Left lung (tissue), 14 donors: ENCODE measurements at places on chromosomes 3 and 15. TPM values are rescaled to one million over a fixed set of nuclear protein-coding genes. Genes with fewer than 3 reads are reported as not detected.

DNA sequence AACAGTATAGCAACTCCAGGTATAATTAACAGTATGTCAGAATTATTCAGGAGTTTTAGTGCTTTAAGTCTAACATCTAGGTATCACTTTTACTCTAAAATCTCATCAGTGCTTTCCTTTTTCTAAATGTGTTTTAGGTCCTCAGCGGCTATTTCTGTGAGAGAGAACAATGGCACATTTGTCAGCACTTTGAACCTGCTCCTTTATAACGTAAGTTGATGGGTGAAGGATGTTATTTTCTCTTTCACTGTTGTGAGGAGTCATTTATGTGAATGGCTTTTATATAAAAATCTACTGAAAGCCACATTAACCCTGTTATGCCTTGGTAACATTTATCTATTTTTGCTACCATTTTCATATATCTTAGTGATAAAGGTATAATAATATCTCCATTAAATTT lies 22.8 kb downstream of the ZPLD1 start:
- H3K36me3 ChIP-seq, result no peaks in the 10 kb centered on the region
- H3K27me3 ChIP-seq, result no peaks in the 10 kb centered on the region
- no peak overlapping the region for H3K27ac ChIP-seq
- H3K4me1 ChIP-seq, result no peaks in the 10 kb centered on the region

DNA sequence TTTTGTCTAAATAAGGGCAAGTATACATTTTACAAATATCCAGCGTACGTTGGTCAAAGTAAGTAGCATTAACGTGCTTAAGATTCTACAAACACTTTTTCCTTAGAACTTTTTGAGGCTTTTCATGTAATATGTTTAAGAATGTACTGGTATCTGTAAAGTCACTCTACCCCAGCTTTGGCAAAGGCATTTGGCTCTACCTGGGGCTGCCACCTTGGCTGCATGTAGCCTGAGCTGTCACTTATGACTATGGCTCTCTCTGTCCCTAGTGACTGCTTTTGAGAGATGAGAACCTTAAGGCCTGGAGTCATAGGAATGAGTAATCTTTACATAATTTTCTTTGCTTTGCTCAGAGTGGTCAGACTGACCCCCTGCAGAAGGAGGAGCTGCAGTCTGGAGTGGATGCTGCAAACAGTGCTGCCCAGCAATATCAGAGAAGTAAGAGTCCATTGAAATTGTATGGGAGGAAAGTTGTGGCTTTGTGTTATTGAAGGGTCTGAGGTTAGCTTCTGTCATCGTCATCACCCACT lies 61.2 kb downstream of the IQGAP1 start:
- no peak overlapping the region for H3K27ac ChIP-seq
- no peaks in the 10 kb centered on the region for H3K36me3 ChIP-seq
- no peaks in the 10 kb centered on the region for H3K4me1 ChIP-seq

DNA sequence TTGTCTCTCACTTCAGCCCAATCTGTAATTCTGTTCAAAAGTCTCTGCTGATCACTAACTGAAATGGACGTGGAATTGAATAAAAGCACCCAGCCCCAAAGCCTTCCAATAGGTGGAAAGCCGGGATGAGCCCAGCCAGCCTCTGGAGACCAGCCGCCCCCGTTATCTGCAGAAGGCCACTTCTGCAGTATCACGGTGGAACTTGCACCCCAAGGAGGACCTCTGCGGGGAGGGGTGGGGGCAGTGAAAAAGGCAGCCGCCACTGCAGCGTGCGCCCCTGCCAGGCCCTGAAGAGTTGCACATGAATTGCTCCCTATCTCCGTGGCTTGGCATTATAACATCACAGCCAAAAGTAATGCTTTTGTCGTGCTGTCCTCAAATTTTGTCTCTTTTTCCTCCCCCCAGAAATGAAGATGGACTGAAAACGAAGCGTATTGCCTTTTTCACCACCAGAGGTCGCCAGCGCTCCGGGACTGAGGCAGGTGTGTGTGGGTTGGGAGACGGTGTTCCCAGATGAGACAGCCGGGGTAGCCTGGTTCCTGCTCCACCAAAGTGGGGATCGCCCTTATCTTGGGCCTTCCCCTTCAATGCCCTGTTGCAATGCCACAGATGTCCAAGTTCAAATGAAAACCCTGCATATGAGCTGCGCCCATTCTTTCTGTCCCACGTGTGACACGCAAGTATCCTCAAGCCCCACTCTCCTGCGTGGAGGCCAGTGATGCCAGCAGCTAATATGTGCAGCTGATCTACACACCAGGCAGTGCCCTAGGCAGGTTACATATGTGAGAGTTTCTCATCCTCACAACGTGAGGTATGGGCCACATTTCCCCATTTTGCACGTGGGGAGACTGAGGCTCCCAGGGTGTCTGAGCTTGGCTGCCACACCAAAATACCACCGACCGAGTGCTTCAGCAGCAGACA lies 96.0 kb downstream of the LRRK1 start:
- DNase-seq, result peak; percentile 79
- peaks cover 9% of the 10 kb centered on the region for H3K4me1 ChIP-seq
- H3K27ac ChIP-seq, result no peak overlapping the region
- no peaks in the 10 kb centered on the region for H3K27me3 ChIP-seq

Gene IVD
- total RNA-seq, result 104 TPM

Gene RPP25
- 13.8 TPM for total RNA-seq

- no peak overlapping the region for H3K27ac ChIP-seq
- no peak for DNase-seq
- H3K27me3 ChIP-seq, result no peaks in the 10 kb centered on the region
- H3K36me3 ChIP-seq, result no peaks in the 10 kb centered on the region
- H3K4me3 ChIP-seq, result no peak overlapping the region
These were observed 345.1 kb downstream of the FEZF2 start for GRCh38 chr3:62028236-62028635.

GRCh38 chr3:174710612-174711011 lies 148.5 kb upstream of the NAALADL2 start:
- H3K27me3 ChIP-seq, result no peaks in the 10 kb centered on the region
- no peak for DNase-seq
- no peaks in the 10 kb centered on the region for H3K36me3 ChIP-seq
- H3K4me1 ChIP-seq, result no peaks in the 10 kb centered on the region
- no peak overlapping the region for H3K27ac ChIP-seq

- H3K4me3 ChIP-seq, result no peak overlapping the region
- H3K27ac ChIP-seq, result no peak overlapping the region
- DNase-seq, result peak; percentile 81
- H3K36me3 ChIP-seq, result no peaks in the 10 kb centered on the region
- no peaks in the 10 kb centered on the region for H3K4me1 ChIP-seq
These were observed 30.9 kb downstream of the HES1 start for GRCh38 chr3:194166682-194167479.

GRCh38 chr3:143412084-143412483 lies 292.5 kb downstream of the CHST2 start:
- H3K27ac ChIP-seq, result no peak overlapping the region
- H3K4me1 ChIP-seq, result no peaks in the 10 kb centered on the region
- H3K27me3 ChIP-seq, result no peaks in the 10 kb centered on the region
- no peak overlapping the region for H3K4me3 ChIP-seq
- DNase-seq, result no peak
- no peaks in the 10 kb centered on the region for H3K36me3 ChIP-seq

GRCh38 chr3:106485217-106485616 lies 616.4 kb upstream of the CBLB start:
- DNase-seq, result no peak
- H3K4me1 ChIP-seq, result no peaks in the 10 kb centered on the region
- H3K27me3 ChIP-seq, result no peaks in the 10 kb centered on the region
- no peak overlapping the region for H3K27ac ChIP-seq
- no peak overlapping the region for H3K4me3 ChIP-seq

Gene CCDC39
- not detected for total RNA-seq

- no peak for DNase-seq
- H3K27ac ChIP-seq, result no peak overlapping the region
- peaks cover 16% of the 10 kb centered on the region for H3K4me1 ChIP-seq
- H3K4me3 ChIP-seq, result no peak overlapping the region
These were observed 362.6 kb downstream of the SHQ1 start for GRCh38 chr3:72485641-72486040.

- H3K4me3 ChIP-seq, result no peak overlapping the region
- H3K27ac ChIP-seq, result no peak overlapping the region
- peaks cover 3% of the 10 kb centered on the region for H3K36me3 ChIP-seq
- H3K27me3 ChIP-seq, result no peaks in the 10 kb centered on the region
These were observed 21.4 kb downstream of the CCDC191 start for GRCh38 chr3:114034787-114035545.

- no peaks in the 10 kb centered on the region for H3K27me3 ChIP-seq
- DNase-seq, result no peak
- no peaks in the 10 kb centered on the region for H3K4me1 ChIP-seq
- H3K27ac ChIP-seq, result no peak overlapping the region
- H3K36me3 ChIP-seq, result no peaks in the 10 kb centered on the region
These were observed 75.3 kb upstream of the BLM start for GRCh38 chr15:90641581-90642463.

GRCh38 chr3:170513642-170514041 lies 72.2 kb downstream of the SLC7A14 start:
- no peak overlapping the region for H3K27ac ChIP-seq
- H3K4me3 ChIP-seq, result no peak overlapping the region
- no peaks in the 10 kb centered on the region for H3K4me1 ChIP-seq
- DNase-seq, result no peak

Gene WNT7A
- total RNA-seq, result 3.2 TPM

- H3K4me3 ChIP-seq, result no peak overlapping the region
- peaks cover 41% of the 10 kb centered on the region for H3K4me1 ChIP-seq
- H3K36me3 ChIP-seq, result no peaks in the 10 kb centered on the region
- peaks cover 100% of the 10 kb centered on the region for H3K27me3 ChIP-seq
These were observed 2.5 kb downstream of the ONECUT1 start for GRCh38 chr15:52787549-52788098.

Gene CRELD1
- 29.9 TPM for total RNA-seq

DNA sequence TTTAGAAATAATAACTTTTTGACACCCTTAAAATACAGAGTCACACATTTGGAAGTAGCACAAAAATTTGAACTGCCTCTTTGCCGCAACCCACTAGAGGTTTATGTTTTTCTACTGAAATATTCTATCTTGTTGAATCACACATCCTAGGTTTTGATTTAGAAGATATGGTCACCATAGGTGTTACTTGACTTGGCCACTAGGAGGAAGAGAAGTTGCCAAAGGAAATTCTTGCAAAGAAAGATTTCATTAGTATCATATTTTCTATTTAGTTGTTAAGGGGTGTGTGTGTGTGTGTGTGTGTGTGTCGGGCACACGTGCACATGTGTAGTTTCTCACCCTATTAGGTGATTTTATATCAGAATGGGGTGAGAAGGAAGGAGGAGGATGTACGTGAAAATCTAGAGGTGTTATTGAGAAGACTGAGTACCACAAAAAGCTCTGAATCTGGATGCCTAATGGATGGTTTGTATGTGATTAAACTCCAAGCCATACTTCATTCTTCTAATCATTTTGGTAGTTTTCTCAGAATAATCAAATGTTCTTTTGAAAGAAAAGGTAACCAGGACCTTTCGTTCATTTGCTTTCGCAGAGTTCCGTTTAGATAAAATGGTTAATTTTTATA lies 31.5 kb downstream of the ZFAND6 start:
- no peaks in the 10 kb centered on the region for H3K27me3 ChIP-seq
- no peak for DNase-seq

- no peaks in the 10 kb centered on the region for H3K27me3 ChIP-seq
- H3K4me1 ChIP-seq, result no peaks in the 10 kb centered on the region
- H3K4me3 ChIP-seq, result no peak overlapping the region
- no peak overlapping the region for H3K27ac ChIP-seq
These were observed 217.8 kb downstream of the SOX2 start for GRCh38 chr3:181929501-181929900.

DNA sequence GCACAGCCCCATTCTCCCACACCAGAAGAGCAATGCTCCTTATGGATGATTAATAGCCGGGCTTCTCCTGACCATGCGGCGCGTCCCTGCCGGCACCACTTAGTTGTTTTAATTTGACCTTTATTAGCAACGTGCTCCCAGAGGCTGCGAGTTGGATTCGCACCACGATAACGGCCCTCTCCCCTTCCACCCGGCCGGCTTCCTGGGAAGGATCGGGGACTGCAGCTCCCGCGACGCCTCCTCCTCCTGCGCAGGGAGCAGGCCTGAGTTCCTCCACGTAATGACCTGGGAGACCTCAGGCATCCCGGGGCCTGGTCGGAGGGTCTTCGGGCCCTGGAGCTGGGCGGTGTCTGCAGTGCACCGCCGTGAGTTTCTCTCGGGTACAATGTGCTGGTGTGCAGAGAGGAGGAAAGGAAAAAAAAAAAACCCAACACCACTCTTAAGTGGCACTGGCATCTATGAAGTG lies 243.3 kb upstream of the TOPAZ1 start:
- H3K4me1 ChIP-seq, result peaks cover 28% of the 10 kb centered on the region
- H3K4me3 ChIP-seq, result peak overlapping the region; percentile 35
- H3K27ac ChIP-seq, result no peak overlapping the region
- peaks cover 90% of the 10 kb centered on the region for H3K27me3 ChIP-seq
- no peaks in the 10 kb centered on the region for H3K36me3 ChIP-seq

DNA sequence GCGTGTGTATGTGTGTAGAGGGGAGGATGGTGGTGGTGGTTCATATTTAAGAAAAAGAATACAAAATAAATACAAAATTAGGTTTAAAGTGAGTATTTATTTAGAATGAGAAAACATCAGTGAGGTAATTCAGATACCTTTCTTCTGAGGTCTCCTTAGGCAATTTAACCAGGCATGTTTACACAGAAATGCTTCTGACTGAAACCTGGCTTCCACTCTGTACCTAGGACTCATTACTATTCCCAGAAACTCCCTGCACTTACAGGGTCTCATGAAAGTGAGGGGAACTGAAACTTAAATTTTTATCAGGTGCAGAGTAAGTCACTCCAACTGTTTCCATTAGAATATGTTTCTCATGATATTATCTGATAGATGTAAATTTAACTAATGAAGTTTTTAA lies 10.3 kb upstream of the DIPK2A start:
- no peaks in the 10 kb centered on the region for H3K27me3 ChIP-seq
- no peak overlapping the region for H3K4me3 ChIP-seq

Gene SH3BP5
- total RNA-seq, result 62.2 TPM

DNA sequence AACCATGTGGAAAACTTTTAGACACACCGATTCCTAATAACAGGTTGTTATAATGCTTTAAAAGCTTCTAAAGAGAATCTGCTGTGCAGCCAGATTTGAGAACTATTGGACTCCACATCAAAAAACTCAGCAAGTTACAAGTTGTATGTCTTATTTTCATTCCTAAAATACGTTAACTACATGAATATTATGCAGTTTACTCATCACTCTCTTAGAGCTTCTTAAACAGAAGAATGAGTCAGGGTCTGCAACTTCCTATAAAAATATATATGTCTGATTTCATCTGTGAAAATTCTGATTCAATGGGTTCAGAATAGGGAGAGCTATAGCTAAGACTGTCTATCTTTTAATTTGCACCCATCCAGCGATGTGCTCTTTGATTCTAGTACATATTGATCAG lies 244.2 kb upstream of the EPHA3 start:
- no peaks in the 10 kb centered on the region for H3K27me3 ChIP-seq
- no peak for DNase-seq
- H3K36me3 ChIP-seq, result no peaks in the 10 kb centered on the region

- H3K4me1 ChIP-seq, result no peaks in the 10 kb centered on the region
- no peak for DNase-seq
- H3K27me3 ChIP-seq, result no peaks in the 10 kb centered on the region
- no peak overlapping the region for H3K4me3 ChIP-seq
- no peak overlapping the region for H3K27ac ChIP-seq
- H3K36me3 ChIP-seq, result no peaks in the 10 kb centered on the region
These were observed 8.5 kb downstream of the BAHD1 start for GRCh38 chr15:40449275-40449674.

GRCh38 chr15:55588815-55589115 lies 620 bp upstream of the PYGO1 start:
- H3K27ac ChIP-seq, result peak overlapping the region; percentile 65
- H3K27me3 ChIP-seq, result peaks cover 72% of the 10 kb centered on the region
- no peaks in the 10 kb centered on the region for H3K36me3 ChIP-seq
- DNase-seq, result no peak
- peaks cover 9% of the 10 kb centered on the region for H3K4me1 ChIP-seq
- H3K4me3 ChIP-seq, result peak overlapping the region; percentile 43
